GM10248 (cell line): ENCODE measurements at places on chromosomes 4 and X.

DNA sequence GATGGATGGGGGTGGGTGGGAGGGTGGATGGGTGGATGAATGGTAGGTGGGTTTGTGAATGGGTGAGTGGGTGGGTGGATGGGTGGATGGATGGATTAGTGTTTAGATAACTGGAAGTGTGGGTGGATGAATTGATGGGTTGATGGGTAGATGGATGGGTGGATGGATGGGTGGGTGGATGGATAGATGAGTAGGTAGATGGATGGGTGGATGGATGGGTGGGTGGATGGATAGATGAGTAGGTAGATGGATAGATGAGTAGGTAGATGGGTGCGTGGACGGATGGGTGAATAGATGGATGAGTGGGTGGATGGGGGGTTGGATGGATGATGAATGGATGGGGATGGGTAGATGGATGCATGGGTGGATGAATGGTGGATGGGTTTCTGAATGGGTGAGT is 20.3 kb upstream of the ASMTL start:
- no peak for DNase-seq

- no peak for DNase-seq
Observed at GRCh38 chr4:107922486-107923473, 8.6 kb upstream of the CYP2U1 start.

DNA sequence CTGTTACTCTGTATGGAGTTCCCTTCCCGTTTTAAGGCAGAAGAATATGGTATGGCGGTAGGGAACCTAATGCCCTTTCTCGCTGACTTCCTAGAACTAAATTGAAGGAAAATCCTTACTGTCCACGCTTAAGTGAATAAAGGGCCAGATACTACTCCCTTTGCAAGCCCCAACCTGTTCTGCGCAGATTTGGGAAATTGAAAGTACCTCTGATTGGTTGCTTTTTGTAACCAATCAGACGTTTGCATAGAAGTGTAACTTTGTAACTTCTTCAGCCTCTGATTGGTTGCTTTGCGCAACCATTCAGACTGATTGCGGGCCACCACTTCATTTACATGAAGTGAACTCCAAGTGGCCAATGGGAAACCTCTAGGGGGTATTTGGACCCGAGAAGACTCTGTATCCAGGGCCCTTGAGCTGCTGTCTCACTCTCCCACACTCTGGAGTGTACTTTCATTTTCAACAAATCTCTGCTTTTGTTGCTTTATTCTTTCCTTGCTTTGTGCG is 1.2 kb upstream of the TMEM33 start:
- DNase-seq, result no peak

- DNase-seq, result no peak
Observed at GRCh38 chr4:145521282-145521681, 39.6 kb downstream of the SMAD1 start.

GRCh38 chr4:52408032-52408431 is 251.1 kb downstream of the USP46 start:
- no peak for DNase-seq

DNA sequence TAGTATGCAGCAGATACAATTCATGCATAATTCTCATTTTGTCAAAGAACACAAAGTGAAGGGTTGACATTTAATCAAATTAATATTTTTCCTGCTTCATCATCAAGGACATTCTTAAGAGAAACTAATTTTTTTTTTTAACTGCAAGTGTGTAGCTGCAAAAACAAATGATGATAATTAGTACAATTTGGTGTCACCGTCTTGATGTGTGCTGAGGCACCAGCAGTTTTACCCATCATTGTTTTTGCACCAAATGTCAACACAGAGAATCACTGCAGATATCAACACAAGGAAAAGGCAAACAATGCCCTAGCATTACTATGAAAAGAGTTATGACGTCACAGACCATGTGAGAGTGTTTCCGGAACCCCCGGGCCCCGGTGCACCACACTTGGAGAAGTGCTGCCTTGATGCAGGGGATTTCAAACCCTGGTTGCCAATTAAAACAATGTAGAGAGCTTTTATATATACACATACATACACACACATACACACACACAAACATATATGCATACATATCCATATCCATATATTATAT is 55.9 kb downstream of the AGA start:
- no peak for DNase-seq

DNA sequence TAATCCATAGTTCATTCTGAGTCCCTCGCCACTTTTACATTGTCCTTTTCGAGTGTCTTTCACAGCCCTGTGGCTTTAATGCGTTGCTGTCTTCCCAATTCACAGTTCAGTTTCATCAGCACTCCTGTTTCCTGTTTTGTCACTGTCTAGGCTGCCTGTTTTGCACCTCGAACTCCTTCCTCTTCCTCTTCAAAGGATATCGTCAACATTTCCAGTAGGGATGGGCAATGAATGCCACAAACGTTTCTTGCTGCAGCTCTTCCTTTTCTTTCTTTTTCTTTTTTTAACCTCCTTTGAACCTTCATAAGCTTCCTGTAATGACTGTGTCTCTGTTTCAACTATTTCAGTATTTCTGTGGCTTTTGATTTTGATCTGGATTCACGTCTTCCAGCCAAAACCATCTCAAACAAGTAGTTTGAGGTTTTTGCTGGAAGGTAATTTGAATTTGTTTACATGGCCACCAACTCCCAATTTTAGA is 105.4 kb downstream of the ANXA3 start:
- DNase-seq, result no peak

DNA sequence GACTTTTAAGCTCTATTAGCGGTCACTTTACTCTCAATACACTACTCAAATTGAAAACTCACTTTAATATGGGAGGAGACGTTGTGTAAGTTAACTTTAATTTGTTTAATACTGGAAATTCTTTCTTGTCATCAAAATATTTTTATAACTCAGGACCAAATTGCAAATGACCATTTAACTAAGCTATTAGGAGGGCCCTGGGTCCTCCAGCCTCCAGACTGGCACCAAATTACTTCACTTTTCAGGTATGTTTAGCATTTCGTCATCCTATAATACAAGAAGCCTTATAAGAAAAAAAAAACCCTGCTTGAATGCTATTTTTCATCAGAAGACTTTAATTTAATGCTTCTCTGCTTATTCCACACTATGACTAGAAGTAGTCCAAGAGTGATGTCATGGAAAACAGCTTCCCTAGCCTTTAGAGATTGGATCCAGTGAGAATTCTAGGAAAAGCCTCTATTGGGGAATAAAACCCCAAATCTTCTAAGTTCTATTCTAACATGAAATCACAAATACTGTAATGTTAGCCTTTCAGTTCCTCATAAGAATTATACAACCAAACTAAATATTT is 6.6 kb downstream of the KLHL15 start:
- DNase-seq, result no peak

GRCh38 chr4:55008166-55009056 is 117.0 kb downstream of the KDR start:
- peak; percentile 22 for DNase-seq

DNA sequence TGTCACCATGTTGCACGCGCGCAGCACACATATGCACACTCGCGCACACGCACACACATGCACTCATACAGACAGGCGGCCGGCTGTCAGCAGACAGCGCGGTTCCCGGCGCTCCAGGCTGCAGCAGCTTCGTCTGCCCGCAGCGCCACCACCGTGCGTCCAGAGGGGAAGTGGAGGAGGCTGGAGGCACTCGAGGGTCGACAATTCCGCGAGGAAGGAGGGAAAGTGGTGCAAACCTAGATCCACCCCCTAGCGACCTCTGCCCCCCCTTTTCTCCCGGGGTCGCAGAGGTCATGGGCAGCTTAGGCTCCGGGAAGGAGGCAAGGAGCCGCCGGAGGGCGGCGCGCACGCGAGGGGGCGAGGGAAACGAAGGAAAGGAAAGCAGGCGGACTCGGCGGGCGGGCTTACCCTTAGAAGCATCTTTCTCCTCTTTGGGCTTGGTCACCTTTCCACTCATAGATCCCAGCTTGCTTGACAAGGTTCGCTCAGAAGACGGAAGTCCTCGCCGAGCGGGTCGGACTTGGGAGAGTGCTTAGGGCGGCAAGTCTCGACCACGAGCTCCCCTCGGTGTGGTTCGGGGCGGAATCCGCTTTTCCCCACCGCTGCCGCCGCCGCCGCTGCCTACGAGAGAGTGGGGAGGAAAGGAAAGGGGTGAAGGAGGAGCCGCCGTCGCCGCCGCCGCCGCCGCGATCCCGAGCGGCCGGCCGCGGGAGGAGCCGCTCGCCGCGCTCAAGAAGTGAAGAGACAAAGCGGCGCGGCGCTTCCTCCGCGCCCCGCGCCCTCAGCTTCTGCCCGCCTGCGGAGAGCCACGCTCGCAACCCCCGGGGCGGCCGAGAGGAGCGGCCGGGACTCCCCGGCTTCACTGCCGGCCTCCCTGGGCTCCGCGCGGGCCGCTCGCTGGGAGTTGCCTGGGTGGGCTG is 326.6 kb upstream of the F9 start:
- DNase-seq, result peak; percentile 10

GRCh38 chrX:151710457-151710856 is 5.4 kb upstream of the FATE1 start:
- no peak for DNase-seq

DNA sequence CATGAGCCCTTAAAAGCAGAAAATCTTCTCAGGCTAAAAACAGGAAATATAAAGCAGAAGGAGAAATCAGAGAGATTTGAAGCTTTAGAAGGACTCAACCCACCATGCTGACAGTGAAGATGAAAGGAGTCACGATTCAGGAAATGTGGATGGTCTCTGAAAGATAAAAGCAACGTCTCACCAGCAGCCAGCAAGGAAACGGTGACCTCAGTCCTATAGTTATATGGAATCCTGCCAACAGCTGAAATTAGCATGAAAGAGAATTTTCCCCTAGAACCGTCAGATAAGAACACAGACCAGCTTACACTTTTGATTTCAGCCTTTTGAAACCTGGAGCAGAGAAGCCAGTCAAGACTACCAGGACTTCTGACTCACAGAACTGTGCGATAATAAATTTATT is 715.7 kb upstream of the HTR2C start:
- no peak for DNase-seq

- DNase-seq, result no peak
Observed at GRCh38 chr4:162952232-162952631, 214.5 kb downstream of the NAF1 start.

DNA sequence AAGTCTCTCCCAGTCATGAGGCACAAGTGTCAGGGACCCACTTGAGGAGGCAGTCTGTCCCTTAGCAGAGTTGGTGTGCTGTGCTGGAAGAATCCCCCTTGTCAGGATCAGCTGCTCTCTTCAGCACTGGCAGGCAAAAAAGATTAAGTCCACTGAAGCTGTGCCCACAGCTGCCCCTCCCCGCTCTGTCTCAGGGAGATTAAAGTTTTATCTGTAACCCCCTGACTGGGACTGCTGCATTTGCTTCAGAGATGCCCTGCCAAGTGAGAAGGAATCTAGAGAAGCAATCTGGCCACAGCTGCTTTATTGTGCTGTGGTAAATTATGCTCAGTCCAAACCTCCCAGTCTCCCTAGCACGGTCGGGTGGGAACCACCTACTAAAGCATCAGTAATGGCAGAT is 37.4 kb upstream of the HEPH start:
- DNase-seq, result no peak

DNA sequence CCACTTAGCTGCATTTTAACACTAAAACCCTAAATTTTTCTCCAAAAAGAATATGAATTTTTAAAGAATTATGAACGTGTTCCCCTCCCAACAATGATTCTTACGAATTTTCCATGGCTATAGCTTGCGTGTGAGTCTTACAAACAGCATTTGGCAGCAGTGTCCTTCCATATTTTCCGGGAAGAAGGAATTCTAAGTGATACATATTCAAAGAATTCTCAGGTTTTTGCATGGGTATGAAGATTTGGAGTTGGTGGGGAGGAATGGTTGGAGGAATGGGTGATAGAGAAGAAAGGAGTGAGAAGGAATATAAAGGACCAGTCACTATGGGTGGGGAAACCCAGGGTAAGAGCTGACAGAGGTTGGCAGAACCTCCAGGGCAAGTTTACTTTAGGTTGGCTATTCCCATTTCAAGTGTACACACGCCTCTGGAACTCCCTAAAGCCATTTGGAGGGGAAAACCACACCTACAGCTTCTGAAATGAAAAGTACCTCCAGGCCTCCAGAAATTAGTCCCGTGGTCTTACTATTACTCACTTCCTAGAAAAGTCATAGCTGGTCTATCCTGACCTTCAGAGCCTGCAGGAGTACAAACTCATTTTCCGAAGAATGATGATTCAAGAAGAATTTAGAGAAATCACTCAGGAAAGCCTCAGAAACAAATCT is 420.8 kb upstream of the DIPK2B start:
- no peak for DNase-seq

- DNase-seq, result no peak
Observed at GRCh38 chr4:139391731-139392130, 62.2 kb upstream of the RAB33B start.

GRCh38 chr4:168220893-168221292 is 97.7 kb downstream of the DDX60 start:
- DNase-seq, result no peak

GRCh38 chr4:7233601-7234000 is 41.3 kb downstream of the SORCS2 start:
- no peak for DNase-seq

GRCh38 chr4:80540785-80541469 is 205.4 kb downstream of the CFAP299 start:
- DNase-seq, result peak; percentile 41

GRCh38 chr4:106034220-106034619 is 138.9 kb downstream of the NPNT start:
- no peak for DNase-seq

- no peak for DNase-seq
Observed at GRCh38 chrX:2342281-2342688, 158.5 kb downstream of the DHRSX start.

DNA sequence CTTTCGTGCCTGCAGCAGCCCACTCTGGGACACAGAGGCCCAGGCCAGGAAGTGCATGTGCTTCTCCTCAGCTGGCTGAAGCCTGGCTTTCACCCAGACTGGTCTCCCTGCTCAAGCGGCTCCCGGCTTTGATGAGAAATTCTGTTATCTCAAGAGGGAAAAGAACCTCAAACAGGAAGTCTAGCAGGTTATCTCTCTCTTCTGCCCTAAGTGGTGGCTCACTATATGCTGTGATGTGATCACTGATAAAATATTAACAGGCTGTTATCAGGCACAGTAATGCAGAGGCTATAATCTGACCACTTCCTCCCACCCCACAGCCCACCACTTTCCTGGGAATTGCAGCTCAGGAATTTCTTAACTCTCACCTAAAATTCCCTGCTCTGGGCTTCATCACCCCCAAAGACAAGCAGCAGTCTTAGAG is 13.3 kb downstream of the CLDN2 start:
- no peak for DNase-seq

DNA sequence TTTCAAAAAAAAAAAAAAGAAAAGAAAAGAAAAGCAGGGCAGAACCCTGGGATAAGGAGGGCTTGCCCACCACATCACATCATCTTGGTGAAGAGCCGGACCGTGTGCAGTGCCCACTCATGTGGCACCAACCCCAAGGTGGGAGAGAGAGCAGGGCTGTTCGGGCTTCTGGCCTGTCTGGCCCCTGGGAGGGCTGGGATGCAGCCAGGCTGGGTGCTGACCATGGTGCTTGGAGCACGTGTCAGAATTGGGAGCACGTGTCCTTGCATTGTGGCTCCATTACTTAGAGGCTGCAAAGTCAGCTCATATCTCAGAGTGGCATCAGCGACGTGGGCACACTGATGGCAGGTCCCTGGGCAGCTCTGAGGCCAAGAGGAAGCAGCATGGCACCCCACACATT is 100.9 kb upstream of the AFAP1 start:
- no peak for DNase-seq
